CD8-positive, alpha-beta T cell (primary cell): ENCODE measurements at places on chromosomes 3 and 15.

- no peak for DNase-seq
Measured at GRCh38 chr3:30770387-30770786, 124.1 kb downstream of the GADL1 start.

DNA sequence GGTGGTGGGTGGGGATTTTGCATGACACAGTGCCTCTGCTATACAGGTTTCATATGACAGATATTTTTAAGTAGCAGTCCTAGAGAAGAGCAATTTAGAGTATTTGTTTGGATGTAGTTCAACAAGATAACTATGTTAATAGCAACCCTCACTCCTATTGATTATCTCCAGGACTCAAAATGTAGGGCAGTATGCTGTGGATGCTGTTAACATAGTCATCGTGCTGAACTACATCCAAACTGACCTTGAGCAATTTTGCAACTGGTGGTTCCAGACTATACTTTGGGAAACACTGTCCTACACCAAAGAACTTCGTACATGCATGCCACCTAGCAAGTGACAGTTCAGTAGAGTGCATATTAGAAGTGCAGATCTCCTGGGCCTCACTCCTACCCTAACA lies 117.6 kb downstream of the IL5RA start:
- no peak for DNase-seq

DNA sequence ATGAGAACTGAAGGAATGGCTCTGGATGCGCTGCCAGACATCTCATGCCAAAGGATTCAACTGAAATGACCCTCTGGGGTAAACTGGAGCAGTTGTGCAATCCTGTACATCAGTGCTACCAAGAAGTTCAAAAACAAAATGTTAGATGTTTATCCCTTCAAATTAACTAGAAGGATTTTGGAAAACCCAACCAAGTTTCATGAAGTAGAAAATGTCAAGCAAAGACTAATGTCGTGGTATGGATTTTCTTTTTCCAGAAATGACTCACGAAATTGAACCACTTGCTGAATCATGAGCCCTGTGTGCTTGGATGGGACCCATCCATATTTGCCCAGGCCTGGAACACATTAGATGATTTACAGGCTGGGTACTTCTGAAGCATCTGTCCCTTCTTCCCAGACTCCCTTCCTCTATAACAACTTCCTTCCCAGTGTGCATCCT lies 101.6 kb downstream of the LRTM1 start:
- DNase-seq: no peak

GRCh38 chr3:94050546-94050945 lies 12.2 kb downstream of the DHFR2 start:
- DNase-seq: no peak

DNA sequence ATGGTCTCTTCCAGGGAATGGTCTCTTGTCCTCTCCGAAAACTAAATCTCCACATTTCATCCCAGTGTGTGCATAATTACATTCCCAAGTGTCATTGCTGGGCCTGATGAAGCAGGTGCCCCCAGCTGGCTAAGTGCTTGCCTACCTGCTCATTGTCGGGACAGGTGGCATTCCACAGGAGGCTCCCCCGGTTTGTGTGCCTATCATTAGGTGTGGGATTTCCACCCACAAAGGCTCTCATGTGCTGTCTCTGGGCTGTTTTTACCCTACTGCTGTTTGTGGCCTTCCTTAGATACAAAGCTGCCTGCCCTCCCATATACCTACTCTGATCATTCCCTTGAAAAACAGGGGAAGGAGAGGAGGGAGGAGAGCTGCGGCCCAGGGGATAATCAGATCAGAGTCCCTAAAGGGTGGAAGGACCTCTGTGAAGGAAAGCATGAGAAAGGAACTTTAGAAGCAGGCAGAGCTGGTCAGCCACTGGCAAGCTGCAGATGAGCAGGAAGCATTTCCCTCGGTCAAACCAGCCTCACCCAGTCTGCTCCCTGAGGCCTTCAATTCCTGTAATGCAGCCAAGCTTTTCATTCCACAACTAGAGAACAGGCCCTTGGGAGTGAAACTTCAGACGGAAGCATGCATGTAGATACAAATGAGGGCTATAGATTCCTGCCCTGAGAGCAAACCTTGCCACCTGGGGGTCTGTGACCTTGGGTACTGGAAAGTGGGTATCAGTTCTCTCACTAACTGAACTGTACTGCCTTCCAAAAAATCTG lies 60.7 kb upstream of the HEG1 start:
- DNase-seq: no peak

DNA sequence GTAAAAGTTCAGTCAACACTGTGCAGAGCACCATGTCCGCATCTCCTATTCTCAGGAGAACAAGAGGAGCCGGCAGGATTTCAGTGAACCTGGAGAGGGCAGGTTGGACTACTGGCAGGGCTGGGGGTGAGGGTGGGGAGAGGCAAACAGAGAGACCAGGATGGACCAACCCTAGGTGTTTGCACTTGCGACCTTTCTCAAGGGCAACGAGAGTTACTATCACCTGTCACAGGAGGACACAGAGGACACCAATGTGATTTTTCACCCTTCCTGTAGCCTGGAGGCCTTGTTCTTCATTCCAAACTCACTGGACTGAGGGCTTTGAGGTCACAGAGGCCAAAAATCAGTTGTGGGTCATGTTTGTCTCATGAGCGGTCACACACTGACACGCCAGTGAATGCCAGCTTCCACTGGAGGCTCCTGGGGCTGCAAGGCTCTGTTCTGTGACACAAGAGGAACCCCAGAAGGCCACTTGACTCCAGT lies 89.5 kb downstream of the CPN2 start:
- no peak for DNase-seq

GRCh38 chr3:128996726-128997125 lies 2.9 kb upstream of the CFAP92 start:
- DNase-seq: no peak

DNA sequence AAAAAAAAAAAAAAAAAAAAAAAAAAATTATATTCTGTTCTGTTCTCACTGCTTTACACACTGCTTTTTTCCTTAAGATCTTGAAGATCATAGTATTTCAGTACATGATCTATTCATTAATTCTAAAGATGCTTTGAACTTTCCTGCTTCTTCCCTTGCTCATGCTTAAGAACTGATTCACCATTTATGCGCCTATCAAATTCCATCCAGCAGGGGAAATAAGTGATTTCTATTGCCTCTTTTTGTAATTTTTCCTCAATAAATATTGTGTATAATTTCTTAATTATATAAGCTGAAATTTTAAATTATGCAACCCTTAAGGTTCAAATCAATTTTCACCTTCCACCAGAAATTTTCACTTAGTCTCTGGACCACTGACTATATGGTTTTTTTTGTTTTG lies 10.6 kb downstream of the DENND6A start:
- no peak for DNase-seq

GRCh38 chr15:81889485-81889881 lies 156.3 kb downstream of the MEX3B start:
- DNase-seq: no peak

GRCh38 chr3:40523781-40524180 lies 979 bp upstream of the ZNF621 start:
- no peak for DNase-seq

DNA sequence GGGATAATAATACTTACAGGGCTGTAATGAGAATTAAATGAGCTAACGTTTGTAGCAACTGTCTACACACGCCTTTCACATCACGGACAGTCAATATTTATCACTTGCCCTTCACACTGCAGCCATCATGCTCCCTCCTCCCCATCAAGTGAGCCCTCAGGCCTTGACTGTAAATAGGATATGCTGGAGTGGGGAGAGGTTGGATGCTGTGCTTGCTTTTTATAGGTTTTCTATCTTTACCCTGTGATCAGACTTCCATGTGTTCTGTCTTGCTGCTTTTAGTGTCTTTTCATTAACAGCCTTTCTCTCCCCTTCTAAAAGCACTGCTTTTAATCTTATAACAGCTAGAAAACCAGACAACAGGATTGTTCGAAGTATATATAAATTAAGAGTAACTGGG lies 12.8 kb upstream of the MAGEF1 start:
- DNase-seq: no peak

GRCh38 chr15:62343397-62343796 lies 178.3 kb upstream of the C2CD4B start:
- no peak for DNase-seq

GRCh38 chr15:60382773-60383674 lies 14.8 kb downstream of the ANXA2 start:
- no peak for DNase-seq

DNA sequence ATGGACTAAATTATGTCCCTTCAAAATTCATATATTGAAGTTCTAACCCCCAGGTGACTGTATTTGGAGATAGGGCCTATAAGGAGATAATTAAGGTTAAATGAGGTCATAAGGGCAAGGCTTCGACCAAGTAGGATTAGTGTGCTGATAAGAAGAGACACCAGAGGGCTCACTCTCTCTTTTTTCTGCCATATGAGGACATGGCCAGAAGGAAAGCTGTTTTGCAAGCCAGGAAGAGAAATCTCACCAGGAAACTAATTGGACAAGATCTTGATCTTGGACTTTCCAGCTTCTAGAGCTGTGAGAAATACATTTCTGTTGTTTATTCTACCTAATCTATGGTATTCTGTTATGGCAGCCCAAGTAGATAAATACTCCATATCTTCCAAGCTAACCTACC lies 503.6 kb upstream of the NAALADL2 start:
- no peak for DNase-seq

DNA sequence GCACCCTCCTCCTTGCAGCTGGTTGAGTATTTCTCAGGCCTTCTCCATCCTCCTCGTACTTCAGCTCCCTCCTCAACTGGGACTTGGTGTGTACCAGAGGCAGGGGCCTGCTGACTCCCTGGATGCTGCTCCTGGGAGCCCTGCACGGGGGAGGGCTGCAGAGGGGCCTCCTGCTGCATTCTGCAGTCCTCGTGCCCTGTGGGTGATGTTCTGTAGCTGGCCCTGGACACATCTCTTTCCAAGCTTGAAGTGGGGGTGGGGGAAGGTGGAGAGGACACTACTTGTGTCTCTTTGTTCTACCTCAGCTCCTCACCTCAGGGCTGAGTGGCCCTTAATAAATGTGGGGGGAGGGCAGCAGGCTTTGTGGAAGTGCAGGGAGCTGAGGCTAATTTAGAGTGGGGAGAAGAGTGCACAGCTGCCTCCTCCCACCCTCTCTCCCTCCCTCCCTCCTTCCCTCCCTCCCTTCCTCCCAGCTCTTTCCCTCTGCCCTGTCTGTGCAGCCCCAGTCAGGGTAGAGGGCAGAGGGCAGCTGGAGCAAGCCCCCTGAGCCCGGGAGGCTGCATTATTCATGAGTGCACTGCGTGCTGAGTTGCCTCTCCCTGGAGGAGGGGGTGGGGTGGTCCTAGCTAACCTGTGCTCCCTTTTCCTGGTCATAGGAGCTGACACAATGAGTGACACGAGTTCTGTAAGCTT lies 3.7 kb upstream of the GRM2 start:
- no peak for DNase-seq
